EL (cell line): ENCODE measurements at places on chromosomes 11 and 22.

- DNase-seq, result no peak
Observed at GRCh38 chr11:6251990-6252473, 7.6 kb upstream of the CCKBR start.

GRCh38 chr11:10498426-10499250, 42.3 kb downstream of the RNF141 start:
- DNase-seq, result no peak

DNA sequence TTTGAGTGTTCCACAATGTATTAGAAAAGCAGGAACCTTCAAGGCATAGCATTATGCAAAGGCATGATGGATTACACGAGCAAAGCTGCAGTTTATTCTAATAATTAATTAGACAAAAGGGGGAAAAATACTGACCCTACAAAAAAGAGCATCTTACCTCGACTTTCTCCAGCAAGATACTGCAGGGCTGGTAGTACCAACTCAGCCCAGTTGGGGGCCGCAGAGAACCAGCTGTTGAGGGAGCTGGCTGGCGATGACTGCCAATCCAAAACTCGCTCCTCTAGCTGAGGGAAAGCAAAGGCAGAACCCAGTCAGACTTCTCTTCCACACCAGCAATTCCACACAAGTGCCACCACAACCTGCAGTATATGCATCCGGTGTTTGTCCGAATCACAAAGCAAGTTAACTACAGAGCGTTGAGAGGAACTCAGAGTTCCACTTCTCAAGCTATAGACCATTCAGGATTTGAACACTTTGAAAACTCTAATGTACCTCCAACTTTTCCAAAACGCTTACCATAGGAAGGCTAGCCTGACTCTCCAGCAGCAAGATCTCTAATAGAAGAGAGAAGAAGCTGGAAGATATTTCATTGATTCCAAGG, 13.7 kb downstream of the NFRKB start:
- DNase-seq, result peak; percentile 33

- no peak for DNase-seq
Observed at GRCh38 chr22:49694462-49695260, 133.0 kb downstream of the BRD1 start.

GRCh38 chr11:45658292-45658991, 7.0 kb downstream of the CHST1 start:
- DNase-seq, result peak; percentile 69

DNA sequence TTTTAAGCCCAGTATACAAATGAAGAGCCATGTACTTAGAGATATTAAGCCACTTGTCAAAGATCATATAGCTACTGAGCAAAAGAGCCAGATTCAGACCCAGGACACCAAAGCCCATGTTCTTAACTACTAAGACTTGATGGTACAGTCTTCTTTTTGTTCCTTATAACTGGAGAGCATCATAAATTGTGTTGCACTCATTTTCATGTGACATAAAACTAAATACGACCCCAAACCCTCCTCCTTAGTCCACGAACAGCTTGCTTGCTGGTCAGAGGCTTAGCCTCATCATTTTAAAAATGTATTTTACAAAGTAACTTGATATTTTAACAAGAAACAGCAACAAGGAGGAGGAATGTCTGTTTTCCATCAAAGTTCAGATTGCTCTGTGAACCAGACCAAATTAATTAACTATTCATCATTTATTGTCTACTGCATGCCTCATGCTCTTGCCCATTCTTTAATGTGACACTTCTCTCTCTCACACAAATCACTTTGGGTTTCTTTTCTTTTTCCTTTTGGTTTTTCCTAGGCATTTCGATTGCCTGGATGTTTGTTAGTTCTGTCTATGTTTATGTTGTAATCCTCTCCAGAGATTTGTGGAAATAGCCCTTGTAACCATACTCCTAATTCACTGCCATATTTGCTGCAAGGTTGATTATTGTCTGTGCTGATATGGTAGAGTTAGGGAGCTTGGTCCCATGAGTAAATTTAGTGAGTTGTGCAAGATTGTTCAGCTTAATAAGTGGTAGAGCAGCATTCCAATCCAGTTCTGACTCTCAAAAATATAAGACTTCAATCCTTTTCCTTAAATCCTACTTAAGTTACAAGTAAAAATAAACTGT, 8.4 kb upstream of the ARHGAP20 start:
- DNase-seq, result no peak

- DNase-seq, result no peak
Observed at GRCh38 chr22:47301820-47302475, 539.5 kb downstream of the TBC1D22A start.

- peak; percentile 46 for DNase-seq
Observed at GRCh38 chr11:72932132-72932570, 117.9 kb downstream of the ATG16L2 start.

- no peak for DNase-seq
Observed at GRCh38 chr11:60919956-60920355, 4.3 kb upstream of the TMEM132A start.

DNA sequence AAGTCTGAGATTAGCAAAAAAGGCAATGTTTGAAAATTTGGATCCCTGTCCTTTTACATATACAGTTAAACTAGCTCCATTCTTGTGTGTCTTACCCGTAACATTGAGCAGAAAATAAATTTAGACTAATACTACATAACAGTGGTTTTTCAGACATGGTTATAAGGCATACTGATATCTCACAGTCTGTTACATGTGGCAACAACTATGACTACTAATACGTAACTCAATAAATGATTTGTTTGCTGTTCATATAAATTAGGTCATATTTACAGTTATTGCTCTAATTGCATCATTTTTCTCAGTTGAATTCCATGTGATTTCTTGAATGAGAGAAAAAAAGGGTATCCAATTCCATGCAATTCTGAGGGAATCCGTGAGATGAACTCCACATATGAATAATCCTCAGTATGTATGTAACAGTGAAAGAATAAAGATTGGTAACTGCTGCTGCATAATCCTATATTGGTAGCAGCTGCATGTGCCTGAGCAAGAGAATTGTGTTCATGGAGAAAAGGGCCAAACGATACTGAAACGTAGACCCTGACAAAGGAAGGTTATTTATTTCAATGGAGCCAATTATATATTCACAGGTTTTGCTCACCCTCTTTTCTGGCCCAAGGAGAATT, 390.9 kb upstream of the ARHGAP42 start:
- DNase-seq, result no peak

DNA sequence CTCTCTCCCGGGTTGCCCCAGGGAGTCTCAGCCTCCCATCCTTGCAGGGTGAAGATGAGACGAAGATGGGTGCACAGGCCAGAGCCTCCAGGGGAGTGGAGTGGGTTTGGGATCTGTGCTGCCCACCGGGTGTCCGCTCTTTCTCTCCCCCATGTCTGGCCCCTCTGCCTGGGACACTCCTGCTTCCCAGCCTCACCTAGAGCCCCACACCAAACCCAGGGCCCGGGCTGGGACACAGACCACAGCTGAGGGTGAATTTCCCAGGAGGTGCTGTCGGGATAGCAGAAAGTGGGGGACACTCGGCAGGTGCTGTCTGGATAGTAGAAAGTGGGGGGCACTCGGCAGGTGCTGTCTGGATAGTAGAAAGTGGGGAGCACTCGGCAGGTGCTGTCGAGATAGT, 25.0 kb upstream of the KRTAP5-7 start:
- DNase-seq, result no peak

GRCh38 chr22:33569559-33569958, 350.7 kb downstream of the LARGE1 start:
- DNase-seq, result no peak

GRCh38 chr11:2928605-2929530, at the start of gene PHLDA2:
TSS of gene PHLDA2 (minus strand) at chr11:2929420. CDS start at chr11:2929364, 56 bp downstream.
- DNase-seq, result peak; percentile 79

GRCh38 chr11:96222102-96222501, 120.9 kb downstream of the MAML2 start:
- peak; percentile 55 for DNase-seq

GRCh38 chr22:39719559-39720450, 149.3 kb downstream of the CACNA1I start:
- DNase-seq, result no peak

- DNase-seq, result peak; percentile 53
Observed at GRCh38 chr11:65932558-65932919, 12.7 kb upstream of the TSGA10IP start.

GRCh38 chr11:28472904-28473303, 364.7 kb downstream of the METTL15 start:
- no peak for DNase-seq

- no peak for DNase-seq
Observed at GRCh38 chr11:65473278-65473860, 25.5 kb upstream of the MALAT1 start.

DNA sequence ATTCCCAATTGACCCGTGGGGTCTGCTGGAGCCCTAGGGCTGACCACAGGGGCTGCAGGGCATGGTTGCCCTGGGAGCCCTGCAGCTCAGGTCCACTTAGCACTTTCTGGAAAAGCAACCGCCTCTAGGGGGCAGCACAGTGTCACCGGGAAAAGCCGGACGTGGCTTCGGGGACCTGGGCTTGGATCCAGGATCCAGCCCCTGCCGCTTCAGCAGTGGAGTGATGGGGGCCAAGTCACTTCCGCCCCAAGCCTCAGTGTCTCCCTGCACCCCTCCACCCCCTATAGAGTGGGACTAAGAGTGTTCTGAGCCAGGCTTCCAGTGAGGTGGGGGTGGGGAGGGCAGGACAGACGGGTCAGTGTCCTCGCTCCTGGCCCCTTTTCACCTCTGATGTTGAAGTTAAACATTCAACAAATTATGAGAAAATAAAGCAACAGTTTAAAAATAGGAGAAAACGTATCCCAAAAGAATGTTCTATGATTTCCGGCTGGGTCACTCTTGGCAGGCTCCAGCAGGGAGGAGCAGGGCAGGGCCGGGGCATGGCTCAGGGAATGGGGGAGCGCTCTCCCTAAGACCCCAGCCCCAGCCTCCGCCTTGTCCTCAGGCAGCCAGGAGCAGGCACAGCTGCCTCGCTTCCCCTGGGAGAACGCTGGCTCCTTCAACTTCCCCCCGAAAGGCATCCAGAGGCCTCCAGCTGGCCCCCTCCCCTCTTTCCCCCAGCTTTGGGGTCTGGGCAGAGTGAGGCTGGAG, 96.5 kb upstream of the FGF3 start:
- DNase-seq, result peak; percentile 78

DNA sequence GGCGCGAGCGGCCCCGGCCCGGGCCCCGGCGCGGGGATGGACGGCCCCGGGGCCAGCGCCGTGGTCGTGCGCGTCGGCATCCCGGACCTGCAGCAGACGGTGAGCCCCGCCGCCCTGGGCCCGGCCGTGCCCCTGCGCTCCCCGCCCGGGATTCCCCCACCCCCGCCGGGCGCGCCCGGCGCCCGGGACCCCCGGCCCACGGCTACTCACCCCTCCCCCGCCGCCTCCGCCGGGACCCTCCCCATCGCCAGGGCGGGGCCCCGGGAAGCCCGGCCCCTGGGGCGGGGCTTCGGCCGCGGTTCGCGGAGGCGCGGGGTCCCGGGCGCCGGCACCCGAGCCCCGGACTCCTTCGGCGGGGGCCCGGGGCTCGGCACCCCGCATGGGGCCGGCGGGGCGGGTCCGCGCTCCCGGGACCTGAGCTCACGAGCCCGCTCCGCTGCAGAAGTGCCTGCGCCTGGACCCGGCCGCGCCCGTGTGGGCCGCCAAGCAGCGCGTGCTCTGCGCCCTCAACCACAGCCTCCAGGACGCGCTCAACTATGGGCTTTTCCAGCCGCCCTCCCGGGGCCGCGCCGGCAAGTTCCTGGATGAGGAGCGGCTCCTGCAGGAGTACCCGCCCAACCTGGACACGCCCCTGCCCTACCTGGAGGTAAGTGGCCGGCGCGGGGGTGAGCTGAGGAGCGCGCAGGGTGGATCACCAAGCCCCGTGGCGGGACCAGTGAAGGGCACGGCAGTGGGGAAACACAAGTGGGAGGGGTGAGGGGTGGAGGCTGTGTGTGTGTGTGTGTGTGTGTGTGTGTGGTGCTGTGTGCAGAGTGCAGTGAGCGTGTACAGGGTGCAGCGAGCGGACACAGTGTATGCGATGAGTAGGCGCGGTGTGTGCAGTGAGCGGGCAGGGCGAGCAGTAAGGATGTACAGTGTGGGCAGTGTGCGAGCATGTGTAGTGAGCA, 2.3 kb downstream of the SHANK3 start:
- no peak for DNase-seq

DNA sequence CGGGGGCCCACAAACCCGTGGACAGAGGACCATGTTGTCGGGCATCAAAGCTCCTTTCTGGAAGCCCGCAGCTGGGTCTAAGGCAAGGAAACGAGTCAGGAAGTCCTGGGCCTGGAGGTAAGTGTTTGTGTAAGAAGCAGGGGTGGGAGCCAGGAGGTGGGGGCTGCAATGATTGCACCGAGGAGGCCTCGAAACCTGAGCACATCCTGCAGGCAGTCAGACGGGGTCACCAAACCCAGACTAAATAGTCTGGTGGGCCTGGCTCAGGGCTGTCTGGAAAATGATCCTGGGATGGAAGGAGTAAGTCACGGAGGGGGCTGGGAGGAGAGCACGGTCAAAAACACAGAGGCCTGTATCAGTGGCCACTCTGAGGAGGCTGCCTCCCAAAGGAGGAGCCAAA, 539.2 kb downstream of the MN1 start:
- no peak for DNase-seq

GRCh38 chr11:74466916-74467885, at the start of gene KCNE3:
TSS of gene KCNE3 (minus strand) at chr11:74467549. CDS start at chr11:74457563, 9,986 bp downstream.
- DNase-seq, result peak; percentile 22

- no peak for DNase-seq
Observed at GRCh38 chr11:123434911-123435310, 4.8 kb downstream of the GRAMD1B start.

DNA sequence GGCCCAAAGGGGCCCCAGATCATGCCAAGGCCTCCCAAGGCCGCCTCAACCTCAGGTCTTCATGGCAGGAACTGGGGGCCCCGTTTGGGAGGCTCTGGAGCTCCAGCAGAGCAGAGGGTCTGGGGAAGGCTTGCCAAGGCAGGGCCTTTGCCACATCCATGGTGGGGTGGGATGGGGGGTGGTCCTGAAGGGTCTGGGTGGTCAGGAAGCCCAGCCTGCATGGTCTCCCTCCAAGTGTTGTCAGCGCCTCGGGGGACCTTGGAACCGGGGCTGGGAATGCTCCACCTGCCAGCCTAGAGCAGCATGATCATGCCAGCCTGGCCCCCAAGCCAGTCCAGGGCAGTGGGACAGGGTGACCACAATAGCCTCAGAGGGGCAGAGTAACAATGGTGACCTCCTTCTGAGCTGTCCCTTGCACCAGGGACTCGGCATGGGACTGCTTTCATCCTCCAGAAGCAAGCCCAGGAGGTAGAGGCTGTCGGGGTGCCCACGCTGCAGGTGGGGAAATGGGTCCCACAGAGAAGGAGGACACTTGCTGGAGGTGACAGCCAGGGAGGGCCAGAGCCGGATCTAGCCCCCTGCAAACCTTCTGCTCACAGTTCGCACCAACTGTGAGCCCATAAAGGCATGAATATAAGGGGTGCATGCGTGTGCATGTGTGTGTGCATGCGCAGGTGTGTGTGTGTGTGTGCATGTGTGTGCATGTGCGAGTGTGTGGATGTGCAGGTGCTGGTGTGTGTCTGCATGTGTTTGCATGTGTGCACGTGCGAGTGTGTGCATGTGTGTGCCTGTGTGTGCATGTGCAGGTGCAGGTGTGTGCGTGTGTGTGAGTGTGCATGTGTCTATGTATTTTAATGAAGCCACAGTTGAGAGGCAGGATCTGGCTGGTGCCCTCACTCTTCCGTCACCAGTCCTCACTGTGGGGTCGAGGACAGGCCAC, 63.8 kb downstream of the MYEOV start:
- DNase-seq, result no peak

GRCh38 chr11:119468511-119468910, 45.5 kb upstream of the THY1 start:
- no peak for DNase-seq
